ENCODE measurements at places on chromosomes 12 and 14.

DNA sequence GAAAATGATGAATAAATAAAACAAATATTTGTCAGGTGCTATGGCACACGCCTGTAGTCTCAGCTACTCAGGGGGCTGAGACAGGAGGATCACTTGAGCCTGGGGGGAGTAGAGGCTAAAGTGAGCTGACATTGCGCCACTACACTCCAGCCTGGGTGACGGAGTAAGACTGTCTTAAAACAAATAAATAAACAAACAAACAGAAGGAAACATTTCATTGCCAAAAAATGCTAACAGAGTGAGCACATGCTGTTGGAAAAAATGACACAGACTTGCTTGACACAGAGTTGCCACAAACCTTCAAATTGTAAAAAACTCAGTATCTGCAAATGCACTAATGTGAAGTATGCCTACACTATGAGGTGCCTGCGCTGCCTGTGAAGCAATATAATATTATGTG lies 50.8 kb upstream of the AP4S1 start:
- DNase-seq: no peak

DNA sequence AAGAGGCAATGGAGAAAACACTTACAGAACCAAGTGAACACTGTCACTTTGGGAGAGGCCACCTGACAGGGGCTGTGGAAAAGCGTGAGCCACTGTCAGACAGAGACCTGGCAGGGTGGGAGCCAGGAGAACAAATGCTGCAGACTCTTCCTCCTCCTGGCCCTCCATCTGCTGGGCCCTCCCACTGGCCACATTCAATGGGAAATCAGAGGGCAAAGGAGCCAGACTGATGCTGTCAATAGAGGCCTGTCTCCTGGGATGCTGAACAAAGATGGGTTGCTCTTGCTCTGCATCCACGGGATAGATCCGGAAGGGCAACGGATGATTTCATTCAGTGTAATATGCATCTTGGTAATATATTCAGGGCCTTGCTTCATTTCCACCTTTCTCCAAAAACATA lies 44.9 kb upstream of the BCAT1 start:
- DNase-seq: no peak

- no peak for DNase-seq
Observed at GRCh38 chr12:107992029-107992428, 137.1 kb upstream of the WSCD2 start.

DNA sequence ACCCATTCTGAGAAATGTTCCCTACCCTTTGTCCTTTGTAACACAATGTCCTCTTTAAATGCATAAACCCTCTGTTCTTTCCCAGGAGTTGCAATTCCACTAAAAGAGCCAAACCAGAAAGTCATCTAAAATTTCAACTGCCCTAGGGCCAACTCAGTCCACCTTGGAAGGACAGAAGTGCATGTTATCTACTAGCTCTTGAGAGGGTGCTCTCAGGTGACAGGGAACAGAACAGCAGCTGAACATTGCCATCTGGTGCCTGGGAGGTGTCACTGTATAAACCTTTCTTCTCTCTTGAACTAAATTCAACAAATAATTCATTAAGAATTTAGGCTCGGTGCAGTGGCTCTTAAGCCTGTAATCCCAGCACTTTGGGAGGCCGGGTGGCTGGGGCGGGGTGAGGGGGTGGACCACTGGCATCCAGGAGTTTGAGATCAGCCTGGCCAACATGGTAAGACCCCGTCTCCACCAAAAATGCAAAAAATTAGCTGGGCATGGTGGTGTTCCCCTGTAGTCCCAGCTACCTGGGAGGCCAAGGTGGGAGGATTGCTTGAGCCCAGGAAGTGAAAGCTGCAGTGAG lies 10.3 kb upstream of the FERMT2 start:
- peak; percentile 28 for DNase-seq

DNA sequence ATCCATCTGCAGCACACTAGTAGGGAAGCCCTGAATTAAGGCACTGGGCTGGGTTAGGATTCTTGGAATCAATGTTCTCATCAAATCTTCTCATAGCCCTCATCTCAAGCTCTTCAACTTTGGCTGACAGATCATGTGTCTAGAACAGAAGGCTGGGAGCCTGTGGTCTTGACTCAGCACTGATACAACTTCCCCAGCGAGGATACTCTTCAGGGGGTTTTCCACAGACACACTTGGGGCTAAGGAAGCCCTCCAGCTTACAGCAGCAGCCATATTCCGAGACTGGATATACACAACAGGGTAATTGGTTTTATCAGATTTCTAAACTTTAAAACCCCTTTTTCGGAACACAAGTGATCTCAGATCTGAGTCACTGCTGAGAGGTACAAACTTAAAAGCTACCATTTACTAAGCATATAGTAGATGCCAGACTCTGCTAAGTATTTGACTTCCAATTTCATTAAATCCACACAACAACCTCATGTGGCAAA lies 3.5 kb downstream of the FMNL3 start:
- peak; percentile 17 for DNase-seq
